ENCODE measurements at places on chromosomes 13 and 19. TPM values are rescaled to one million over a fixed set of nuclear protein-coding genes. Genes with fewer than 3 reads are reported as not detected.

DNA sequence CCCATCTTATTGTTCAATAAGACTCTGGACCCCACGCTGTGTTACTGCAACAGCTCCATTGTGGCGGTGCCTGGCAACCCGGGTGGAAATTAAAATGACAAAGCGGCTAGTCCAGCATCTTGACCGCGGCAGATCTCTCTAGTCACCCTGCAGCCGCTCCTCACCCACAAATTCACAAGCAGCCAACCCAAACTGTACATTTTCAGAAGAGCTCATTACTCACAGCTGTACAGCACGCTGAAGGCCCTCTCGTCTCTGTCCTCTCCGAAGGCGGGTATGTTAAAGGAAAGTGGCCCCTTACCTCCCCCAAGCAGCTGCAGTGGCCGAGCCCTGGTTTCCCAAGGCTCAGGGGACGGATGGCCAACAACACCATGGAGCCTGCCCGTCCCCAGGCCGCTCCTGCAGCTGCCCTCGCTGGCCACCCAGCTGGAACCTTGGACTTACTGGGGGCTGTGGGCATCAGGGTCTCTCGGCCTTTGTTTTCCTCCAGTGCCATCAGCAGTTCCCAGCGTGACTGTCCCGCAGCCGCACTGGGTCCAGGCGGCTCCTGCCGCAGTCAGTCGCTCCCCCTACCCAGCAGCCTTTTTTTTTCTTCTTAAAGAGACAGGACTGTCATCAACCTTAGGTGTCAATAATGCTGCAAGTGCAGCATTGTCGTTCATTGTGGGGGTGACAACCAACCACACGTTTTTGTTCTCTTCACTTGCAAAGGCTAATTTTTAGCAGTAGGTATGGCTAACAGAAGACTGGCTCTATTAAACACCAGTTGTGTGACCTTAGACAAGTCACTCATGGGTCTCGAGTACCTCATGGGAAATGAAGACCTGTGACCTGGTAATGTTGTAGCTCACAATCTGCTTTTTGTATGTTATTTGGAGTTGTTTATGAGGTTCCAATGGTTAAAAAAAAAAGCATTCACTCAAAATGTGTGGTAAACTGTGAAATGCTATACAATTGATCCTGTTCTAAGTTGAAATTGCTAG, at the start of gene SACS:
Gene SACS (minus strand): TSS at position 532 of the 983 bp plus-strand sequence. CDS start 22,463 bp downstream, outside the sequence.
- no peaks in the 10 kb centered on the region for H3K27me3 ChIP-seq
- H3K4me1 ChIP-seq = no peaks in the 10 kb centered on the region
- peak within 1 kb of the TSS; percentile 62 for H3K4me3 ChIP-seq
- DNase-seq = no peak
- no peaks in the 10 kb centered on the region for H3K36me3 ChIP-seq

DNA sequence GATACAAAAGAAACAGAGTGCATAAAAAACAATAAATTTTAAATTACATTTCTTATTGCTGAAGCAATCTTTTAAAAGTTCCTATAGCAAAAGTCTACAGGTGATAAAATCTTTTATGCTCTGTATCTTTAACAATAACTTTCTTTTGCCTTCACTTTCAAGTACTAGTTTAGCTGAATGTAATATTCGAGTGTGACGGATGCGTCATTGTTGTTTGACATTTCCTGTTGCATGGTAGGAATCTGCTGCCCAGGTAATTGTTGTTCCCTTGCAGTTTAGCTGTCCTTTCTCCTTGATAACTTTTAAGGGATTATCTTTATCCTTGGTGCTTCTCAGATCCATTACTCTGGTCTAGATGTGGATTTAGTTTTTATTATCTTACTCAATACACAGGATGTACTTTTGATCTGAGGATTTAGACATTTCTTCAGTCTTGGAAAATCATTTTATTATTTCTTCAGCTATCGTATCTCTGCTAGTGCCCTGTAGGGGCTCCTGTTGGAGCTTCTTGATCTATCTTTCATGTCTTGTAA, 2.1 kb upstream of the CPB2 start:
- H3K27me3 ChIP-seq = no peaks in the 10 kb centered on the region
- no peaks in the 10 kb centered on the region for H3K4me1 ChIP-seq
- H3K36me3 ChIP-seq = no peaks in the 10 kb centered on the region
- no peak for DNase-seq

DNA sequence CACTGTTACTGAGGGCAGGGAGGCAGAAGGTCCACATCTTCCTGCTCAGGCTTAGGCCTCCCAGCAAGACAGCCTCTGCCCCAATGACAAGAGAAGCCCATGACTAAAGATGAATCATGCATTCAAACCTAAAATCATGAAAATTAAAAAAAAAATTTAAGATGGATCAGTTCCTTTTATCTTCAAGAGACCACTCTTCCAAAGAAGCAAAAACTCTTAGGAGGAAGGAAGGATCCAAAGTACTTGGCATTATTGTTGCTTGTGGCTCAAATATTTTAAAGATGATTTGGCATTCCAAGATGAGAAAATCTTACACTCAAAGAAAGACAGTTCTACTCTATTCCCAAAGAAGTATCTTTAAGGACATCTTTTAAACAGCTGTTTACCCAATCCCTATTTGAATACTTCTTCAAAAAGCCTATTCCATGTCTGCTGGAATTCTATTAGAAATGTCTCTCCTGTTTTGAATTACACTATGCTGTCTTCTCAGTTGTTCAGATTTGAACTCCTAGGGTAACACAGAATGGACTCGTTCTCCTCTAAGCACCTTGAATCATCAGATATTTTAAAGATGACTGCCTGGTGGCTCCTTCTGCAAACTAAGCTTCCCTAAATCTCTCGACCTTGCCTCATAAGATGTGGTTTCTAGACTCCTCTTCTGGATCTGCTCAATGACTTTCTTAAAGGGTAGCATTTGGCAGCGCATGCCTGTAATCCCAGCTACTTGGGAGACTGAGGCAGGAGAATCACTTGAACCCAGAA, 7.0 kb downstream of the SERP2 start:
- H3K36me3 ChIP-seq = peaks cover 10% of the 10 kb centered on the region
- H3K27ac ChIP-seq = no peak overlapping the region
- H3K4me1 ChIP-seq = no peaks in the 10 kb centered on the region
- no peak overlapping the region for H3K4me3 ChIP-seq
- H3K27me3 ChIP-seq = no peaks in the 10 kb centered on the region

DNA sequence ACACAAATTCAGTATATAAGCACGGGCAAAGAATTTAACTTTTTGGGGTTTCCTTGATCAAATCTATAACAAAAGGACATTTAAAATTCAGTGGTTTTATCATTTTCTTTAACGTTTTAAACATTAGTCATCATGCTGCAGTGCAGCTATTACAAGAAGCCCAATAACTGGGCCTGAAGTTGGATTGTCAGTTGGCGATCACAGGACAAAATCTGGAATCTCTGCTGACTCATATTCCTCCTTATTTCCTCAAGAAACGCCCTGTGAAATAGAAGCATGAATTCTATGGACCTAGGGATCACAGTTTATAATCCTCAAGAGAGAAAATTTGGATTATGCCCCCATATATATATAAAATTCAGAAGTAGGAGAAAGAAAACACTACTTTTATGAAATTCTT, 971.6 kb upstream of the MIR17HG start:
- no peaks in the 10 kb centered on the region for H3K4me1 ChIP-seq
- no peak for DNase-seq
- no peaks in the 10 kb centered on the region for H3K27me3 ChIP-seq
- H3K4me3 ChIP-seq = no peak overlapping the region

Gene CPAMD8
- total RNA-seq = 5.5 TPM

Gene ZNF709
- total RNA-seq = 2.0 TPM

Gene NLRP9
- not detected for total RNA-seq

Gene ATP4B
- not detected for total RNA-seq

Measured in right atrium auricular region (tissue), 2 donors.